ENCODE measurements at places on chromosomes 7 and 10. TPM values are rescaled to one million over a fixed set of nuclear protein-coding genes. Genes with fewer than 3 reads are reported as not detected.

GPR85 gene
- polyA plus RNA-seq: 1.8 TPM

CRYGN gene
- not detected for polyA plus RNA-seq

HABP2 gene
- polyA plus RNA-seq: not detected

- DNase-seq: peak; percentile 70
- peak overlapping the region; percentile 80 for H3K27ac ChIP-seq
- H3K4me1 ChIP-seq: peaks cover 41% of the 10 kb centered on the region
These were observed 245.3 kb downstream of the KCNMA1 start for GRCh38 chr10:77392236-77392721.

- H3K4me1 ChIP-seq: peaks cover 6% of the 10 kb centered on the region
- no peak overlapping the region for H3K27ac ChIP-seq
- H3K36me3 ChIP-seq: peaks cover 61% of the 10 kb centered on the region
- no peaks in the 10 kb centered on the region for H3K27me3 ChIP-seq
These were observed 13.0 kb upstream of the CHCHD1 start for GRCh38 chr10:73768881-73769280.

- no peak overlapping the region for H3K27ac ChIP-seq
- no peaks in the 10 kb centered on the region for H3K36me3 ChIP-seq
- no peaks in the 10 kb centered on the region for H3K27me3 ChIP-seq
- H3K4me1 ChIP-seq: peaks cover 10% of the 10 kb centered on the region
These were observed 26.2 kb upstream of the INPP5A start for GRCh38 chr10:132511121-132512051.

DNA sequence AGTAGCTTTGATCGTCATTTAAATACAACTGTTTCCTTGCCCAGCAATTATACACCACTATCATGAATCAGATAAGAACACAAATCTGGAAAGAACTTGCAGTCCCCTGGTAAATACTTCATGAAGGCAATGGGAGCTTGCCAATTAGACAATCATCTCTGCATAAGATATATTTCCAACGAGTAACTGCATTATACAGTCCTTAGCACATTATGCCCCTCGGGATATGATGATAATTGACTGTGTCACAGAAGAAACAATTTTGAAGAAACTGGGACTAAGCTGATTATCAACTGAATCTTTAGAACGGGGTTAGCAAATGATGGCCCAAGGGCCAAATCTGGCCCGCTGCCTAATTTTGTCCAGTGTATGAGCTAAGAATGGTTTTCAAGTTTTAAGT, 155.7 kb downstream of the TRIL start:
- peaks cover 71% of the 10 kb centered on the region for H3K4me1 ChIP-seq
- no peaks in the 10 kb centered on the region for H3K27me3 ChIP-seq
- no peaks in the 10 kb centered on the region for H3K36me3 ChIP-seq
- H3K27ac ChIP-seq: peak overlapping the region; percentile 60
- H3K4me3 ChIP-seq: no peak overlapping the region
- DNase-seq: peak; percentile 83

GRCh38 chr7:3371601-3372000, 70.5 kb downstream of the SDK1 start:
- no peaks in the 10 kb centered on the region for H3K4me1 ChIP-seq
- no peak overlapping the region for H3K27ac ChIP-seq
- no peaks in the 10 kb centered on the region for H3K36me3 ChIP-seq
- no peak overlapping the region for H3K4me3 ChIP-seq
- no peak for DNase-seq

DNA sequence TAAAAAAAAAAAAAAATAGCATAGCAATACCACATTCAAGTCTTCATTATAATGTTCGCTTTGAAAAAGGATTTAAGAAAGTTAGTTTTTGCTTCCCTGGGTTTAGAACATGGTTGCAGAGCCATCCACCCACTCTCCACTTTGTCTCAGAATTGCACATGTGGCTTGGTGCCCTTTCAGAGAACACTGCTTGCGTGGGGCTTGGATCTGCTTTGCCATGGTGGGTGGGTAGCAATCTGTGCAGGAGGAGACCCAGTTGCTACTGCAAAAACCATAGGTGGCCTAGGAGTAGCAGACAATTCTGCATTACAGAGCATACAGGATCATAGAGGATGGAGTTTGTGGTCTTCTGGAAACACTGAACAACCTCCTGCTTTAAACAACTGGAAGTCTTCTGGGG, 421.4 kb upstream of the CELF2 start:
- H3K4me3 ChIP-seq: no peak overlapping the region
- H3K36me3 ChIP-seq: no peaks in the 10 kb centered on the region
- no peaks in the 10 kb centered on the region for H3K27me3 ChIP-seq
- H3K4me1 ChIP-seq: no peaks in the 10 kb centered on the region
